ENCODE measurements at places on chromosomes 5 and 9. TPM values are rescaled to one million over a fixed set of nuclear protein-coding genes. Genes with fewer than 3 reads are reported as not detected.

DNA sequence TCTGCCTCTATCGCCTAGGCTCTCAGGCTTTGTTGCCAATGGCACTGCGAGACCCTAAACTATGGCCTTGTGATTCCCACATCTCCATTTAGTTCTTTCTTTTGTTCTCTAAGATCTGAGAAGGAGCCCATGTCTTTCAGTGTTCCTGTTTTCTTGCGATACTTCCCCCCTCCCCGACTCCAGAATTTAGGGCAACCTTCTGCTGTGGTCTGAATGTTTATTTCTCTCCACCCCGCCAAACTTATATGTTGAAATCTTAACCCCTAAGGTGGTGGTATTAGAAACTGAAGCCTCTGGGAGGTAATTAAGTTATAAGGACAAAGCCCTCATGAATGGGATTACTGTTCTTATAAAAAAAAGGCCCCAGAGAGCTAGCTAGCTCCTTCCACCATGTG lies 6.4 kb downstream of the TMC1 start:
- H3K27ac ChIP-seq = peak overlapping the region; percentile 95
- peaks cover 61% of the 10 kb centered on the region for H3K4me1 ChIP-seq
- peaks cover 4% of the 10 kb centered on the region for H3K36me3 ChIP-seq
- H3K27me3 ChIP-seq = no peaks in the 10 kb centered on the region
- H3K4me3 ChIP-seq = peak overlapping the region; percentile 69
- DNase-seq = no peak

GRCh38 chr5:174482607-174483024 lies 241.8 kb upstream of the MSX2 start:
- DNase-seq = no peak
- no peaks in the 10 kb centered on the region for H3K4me1 ChIP-seq
- no peaks in the 10 kb centered on the region for H3K36me3 ChIP-seq

GRCh38 chr5:134046801-134047686 lies 42.3 kb upstream of the VDAC1 start:
- H3K27me3 ChIP-seq = peaks cover 11% of the 10 kb centered on the region
- H3K36me3 ChIP-seq = no peaks in the 10 kb centered on the region
- H3K4me3 ChIP-seq = no peak overlapping the region
- no peak overlapping the region for H3K27ac ChIP-seq
- DNase-seq = no peak

GRCh38 chr5:24555229-24555628 lies 89.5 kb downstream of the CDH10 start:
- no peak overlapping the region for H3K4me3 ChIP-seq
- no peaks in the 10 kb centered on the region for H3K36me3 ChIP-seq
- no peaks in the 10 kb centered on the region for H3K27me3 ChIP-seq
- DNase-seq = no peak
- H3K27ac ChIP-seq = no peak overlapping the region

DNA sequence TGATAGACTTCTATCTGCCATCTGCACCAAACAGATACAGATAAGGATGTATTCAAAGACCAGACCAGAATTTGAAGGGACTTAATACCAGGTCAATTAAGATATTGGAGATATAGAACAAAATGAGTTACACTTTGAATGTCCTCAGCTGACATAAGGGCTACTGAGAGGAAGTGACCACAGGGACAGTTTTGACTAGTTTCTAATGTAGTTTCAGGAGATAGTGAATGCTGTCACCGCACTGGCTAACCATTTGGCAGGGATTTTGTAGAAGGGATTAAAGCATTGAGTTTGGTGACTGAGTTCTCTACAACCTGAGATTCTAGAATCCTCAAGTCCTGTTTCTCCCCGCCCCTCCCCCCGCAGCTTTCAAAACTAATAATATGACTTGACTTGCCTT lies 22.7 kb downstream of the CCNH start:
- no peak overlapping the region for H3K4me3 ChIP-seq
- DNase-seq = no peak
- no peaks in the 10 kb centered on the region for H3K27me3 ChIP-seq
- H3K36me3 ChIP-seq = peaks cover 60% of the 10 kb centered on the region
- peaks cover 11% of the 10 kb centered on the region for H3K4me1 ChIP-seq
- no peak overlapping the region for H3K27ac ChIP-seq

The PLPP1 gene
- 27.5 TPM for total RNA-seq

The C9orf57 gene
- not detected for total RNA-seq

The ENHO gene
- total RNA-seq = not detected

The B4GALT1 gene
- total RNA-seq = 64.4 TPM

Data from activated T-helper 1 cell treated with anti-CD3 and anti-CD28 coated beads, Interleukin-12 subunit alpha, Interleukin-12 subunit beta, Interleukin-2, Interleukin-4 antibody, amounts not matched to agents 30 ng/mL and 10 ng/mL and 1 ng/mL, durations not matched to agents 14 hours and 24 hours and 36 hours (primary cell).